ENCODE measurements at places on chromosomes 1 and 21.

- no peak for DNase-seq
Measured at GRCh38 chr1:26999440-26999987, 6.0 kb downstream of the TRNP1 start.

- no peak for DNase-seq
Measured at GRCh38 chr1:239810061-239810481, 281.6 kb upstream of the FMN2 start.

DNA sequence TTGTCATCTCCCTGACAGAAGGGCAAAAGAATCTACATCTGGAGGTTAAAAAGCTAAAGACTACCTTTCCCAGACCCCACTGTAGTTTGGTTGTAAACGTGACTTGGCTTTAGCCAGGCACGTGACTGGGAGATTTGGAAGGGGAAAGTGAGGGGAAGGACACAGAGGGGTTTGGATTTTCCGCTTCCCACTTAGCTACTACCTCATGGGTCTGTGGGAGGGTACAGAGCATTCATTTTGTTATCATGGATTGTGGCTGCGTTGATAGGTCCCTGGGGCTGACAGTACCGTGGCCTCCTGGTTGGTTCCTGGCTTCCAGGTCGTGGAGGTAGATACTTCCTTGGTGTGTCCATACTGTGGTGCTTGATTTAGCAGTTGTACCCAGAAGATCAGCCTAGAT, 2.6 kb downstream of the CHD1L start:
- DNase-seq: no peak

DNA sequence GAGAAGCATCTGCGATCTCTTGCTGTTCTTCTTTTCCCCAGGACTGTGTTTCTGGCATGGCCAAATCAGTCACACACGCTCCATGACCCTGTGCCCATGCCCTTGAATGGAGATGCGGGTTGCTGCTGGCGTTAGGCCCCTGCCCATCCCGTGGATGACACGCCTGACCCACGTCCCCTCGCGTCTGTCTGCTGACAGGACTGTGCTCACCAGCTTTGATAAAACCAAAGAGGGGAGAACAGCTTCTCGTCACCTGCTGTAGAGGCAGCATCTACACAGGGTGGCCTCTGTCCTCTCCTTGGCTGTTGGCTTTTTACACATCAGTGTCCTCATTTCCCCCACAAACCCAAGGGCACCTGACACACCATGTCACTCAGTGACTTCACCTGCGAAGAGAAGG, 6.9 kb downstream of the MT1HL1 start:
- no peak for DNase-seq

DNA sequence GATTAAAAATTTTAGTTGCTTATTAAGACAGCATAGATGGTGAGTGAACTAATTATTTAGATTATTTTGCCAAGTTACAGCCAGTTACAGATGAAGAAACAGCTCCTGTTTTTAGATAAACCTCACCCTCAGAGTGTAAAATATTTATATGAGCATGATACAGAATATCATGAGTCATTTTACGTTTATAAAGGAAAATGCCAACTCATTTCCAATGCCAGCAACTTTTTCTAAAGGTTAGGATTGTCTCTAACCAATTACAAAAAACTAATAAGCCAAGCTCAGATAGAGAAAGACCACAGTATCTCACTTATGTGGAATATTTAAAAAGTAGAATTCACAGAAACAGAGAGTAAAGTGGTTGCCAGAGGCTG, 590.1 kb downstream of the LTN1 start:
- no peak for DNase-seq

- no peak for DNase-seq
Measured at GRCh38 chr1:170618421-170618820, 45.5 kb upstream of the PRRX1 start.

- DNase-seq: no peak
Measured at GRCh38 chr21:44972301-44972814, 32.5 kb downstream of the SLX9 start.

GRCh38 chr1:193042766-193043691, 16.1 kb downstream of the UCHL5 start:
- DNase-seq: no peak

GRCh38 chr1:119510046-119510445, 3.0 kb downstream of the HSD3B1 start:
- DNase-seq: no peak

DNA sequence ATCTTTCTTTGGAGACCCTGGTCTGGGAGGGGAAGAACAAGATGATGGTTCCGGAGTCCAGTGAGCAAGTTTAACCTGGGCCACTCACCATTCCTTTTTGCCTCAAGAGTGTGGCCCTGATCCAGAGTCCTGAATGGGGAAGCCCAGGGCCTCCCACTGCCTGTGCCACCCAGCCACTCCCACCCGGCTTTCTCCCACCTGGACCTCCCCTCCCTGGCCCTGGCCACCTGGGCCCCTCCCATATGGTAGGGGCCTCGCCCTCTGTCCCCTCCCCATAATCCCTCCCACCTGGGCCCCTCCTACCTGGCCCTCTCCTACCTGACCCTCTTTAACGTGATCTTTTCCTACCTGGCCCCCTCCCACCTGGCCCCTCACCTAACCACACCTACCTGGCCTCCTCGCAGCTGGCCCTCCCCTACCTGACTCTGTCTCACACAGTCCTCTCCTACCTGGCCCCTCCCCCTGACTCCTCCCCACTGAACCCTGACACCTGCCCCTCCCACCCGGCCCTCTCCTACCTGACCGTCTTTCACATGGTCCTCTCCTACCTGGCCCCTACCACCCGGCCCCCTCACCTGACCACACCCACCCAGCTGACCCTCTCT, 220.7 kb upstream of the VAMP3 start:
- DNase-seq: no peak

- DNase-seq: no peak
Measured at GRCh38 chr1:53449693-53450092, 9.5 kb upstream of the DMRTB1 start.
